ENCODE measurements at places on chromosomes 1 and 21.

DNA sequence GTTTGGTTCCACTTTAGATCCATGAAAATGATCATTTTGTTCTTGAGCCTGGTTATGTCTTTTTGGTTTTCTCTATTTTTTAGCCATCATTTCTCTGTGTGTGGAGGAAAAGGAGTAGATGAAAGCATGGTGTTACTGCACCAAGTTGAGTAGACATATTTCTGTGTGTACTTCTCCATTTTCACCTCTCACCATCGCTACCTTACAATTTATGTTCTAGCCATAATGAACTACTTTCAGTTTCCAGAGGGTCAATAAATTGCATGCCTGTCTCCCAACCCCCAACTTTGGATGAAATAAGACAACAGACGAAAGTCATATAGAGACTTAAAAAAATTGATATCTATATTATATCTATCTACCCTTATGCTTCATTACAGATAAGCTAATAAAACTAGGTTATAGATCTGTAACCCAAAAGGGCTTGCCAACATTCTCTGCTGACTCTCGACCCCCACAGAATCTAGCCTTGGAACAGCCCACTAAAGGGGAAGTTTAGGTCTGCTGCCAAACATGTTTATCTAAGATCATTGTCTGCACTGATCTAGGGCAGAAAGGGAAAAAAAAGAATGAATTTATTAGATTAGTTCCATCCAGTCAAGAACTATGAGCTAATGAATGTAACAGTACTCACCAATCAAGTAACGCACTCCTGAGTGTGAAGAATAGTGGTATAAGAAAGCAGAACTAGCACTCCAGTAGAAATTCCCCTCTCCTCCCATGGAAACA lies 7.5 kb upstream of the MAN1A2 start:
- no peak for DNase-seq

DNA sequence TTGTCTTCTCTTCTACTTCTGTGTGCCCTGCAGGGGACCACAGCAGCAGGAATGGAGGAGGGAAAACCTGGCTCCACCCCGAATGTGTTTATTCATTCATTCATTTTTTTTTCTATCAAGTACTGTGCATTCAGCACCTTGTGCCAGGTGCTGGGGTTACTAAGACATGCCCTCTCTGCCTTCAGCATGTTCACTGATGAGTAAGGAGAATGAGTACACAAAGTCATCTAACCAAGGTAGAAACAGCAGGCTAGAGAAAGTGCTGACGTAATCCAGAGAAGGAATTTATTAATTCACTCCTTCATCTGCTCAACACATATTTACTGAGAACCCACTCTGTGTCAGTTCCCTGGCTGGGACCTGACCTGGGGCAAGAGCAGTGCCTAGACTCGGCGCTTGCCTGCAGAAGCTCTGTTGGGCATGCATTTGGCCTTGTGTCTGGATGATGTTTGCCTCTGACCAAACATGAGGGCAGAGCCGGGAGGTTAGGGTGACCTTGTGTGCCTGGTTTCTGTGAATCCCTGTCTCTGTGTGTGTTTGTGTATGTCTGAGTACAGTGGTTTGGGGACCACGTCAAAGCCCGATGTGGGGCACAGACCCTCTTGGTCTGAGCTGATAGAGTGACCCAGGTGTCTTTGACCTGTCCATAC lies 3.3 kb upstream of the MYOG start:
- no peak for DNase-seq

DNA sequence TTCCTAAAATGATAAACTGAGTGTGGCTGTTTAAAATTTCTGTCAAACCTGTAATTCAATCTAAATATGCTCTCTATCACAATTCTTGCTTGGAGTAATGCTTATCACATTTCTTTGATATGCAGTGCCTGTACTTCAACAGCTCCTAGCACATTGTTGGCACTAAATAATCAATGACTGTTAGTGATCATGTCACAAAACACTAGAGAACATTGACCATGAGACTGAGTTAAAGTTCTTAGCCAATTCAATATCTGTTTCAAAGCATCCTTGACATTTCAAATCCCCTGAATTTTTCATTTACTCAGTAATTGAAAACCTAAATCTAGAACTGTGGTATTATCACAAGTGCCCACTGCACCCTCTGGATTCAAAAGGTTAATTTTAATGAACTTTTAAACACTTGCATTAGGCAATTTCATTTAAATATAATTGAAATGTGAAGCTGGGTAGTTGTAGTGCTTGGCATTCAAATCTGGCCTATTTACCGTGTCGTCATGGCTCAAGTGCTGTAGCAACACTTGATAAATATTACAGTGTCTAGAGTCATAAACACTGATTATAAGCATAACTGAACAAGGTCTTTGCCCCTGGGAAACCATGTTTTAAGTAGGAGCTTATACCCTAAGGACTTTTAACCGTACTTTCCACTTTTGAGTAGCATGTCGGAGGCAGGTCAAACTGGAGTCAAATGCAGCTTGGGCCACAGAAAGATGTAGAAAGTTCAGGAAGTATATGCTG lies 143.6 kb downstream of the LRRC7 start:
- DNase-seq, result peak; percentile 30

GRCh38 chr21:14405962-14406361 lies 23.0 kb upstream of the HSPA13 start:
- no peak for DNase-seq

- no peak for DNase-seq
These were observed 5.2 kb downstream of the AMPD1 start for GRCh38 chr1:114690148-114690547.

GRCh38 chr1:42747125-42747524 lies 7.1 kb upstream of the CLDN19 start:
- peak; percentile 63 for DNase-seq

DNA sequence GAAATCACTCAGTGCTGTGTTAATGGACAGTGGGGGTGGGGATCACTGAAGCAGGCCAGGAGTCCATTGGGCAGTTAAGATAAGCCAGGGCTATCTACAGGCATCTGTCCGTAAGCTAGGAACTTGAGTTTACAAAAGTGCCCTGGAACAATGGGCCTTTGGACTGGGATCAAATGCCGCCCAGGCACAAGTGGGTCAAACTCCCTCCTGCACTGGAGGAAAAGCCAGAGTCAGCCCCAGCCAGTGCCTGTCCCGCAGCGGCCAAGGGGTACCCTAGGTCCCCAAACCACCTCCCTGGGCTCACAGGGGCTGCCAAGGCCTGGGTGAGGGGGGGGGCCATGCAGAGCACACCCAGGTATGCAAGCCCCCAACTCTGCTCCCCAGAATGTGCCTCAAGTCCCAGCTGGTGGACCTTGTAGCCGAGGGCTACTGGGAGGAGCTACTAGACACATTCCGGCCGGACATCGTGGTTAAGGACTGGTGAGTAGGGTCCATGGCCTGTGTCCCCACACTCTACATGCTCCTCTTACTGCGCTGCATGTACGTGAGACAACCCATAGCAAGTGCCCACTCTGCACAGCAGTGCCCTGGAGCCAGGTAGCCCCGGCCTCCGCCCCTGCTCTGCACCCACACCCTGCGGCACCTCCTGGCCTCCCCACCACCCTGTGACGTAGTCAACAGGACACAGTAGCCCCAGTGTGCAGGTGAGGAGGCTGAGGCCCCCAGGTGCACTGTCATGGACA lies 7.7 kb downstream of the FBXO6 start:
- DNase-seq, result no peak

DNA sequence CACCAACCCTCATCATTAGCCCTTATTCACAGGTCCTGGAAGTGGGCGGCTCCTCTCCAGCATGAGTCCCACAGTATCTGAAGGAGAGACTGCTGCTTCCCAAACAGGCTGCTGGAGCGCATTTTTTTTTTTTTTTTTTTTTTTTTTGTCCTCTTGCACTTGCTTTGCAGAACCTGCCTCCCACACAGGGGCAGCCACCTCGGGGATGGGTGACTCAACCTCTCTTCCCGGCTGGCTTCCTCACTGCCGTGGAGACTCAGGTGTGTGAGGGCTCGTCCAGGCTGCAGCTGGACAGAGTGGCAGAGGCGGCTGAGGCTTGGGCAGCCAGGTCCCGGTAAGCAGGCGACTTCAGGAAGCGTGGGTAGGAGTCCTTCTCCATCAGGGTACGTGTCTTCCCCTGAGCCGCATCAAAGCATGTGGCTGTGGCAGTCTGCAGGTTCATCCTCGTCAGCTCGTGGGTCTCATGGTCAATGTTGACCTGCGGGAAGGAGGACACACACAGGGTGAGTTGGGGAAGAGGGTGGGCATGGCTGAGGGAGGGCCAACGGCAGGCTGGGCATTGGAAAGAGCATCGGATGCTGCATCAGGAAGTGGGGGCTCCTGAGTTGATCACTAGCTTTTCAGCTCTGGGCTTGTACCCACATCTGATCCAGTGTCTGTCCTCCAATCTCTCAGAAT lies 4.0 kb downstream of the RGS16 start:
- DNase-seq, result no peak

GRCh38 chr1:234302354-234302962 lies 70.8 kb upstream of the COA6 start:
- DNase-seq, result no peak

- DNase-seq, result no peak
These were observed 7.3 kb downstream of the KTI12 start for GRCh38 chr1:52026278-52026677.

- DNase-seq, result peak; percentile 57
These were observed 41.8 kb downstream of the SGIP1 start for GRCh38 chr1:66575739-66576138.
